MCF 10A (cell line): ENCODE measurements at places on chromosomes 5 and 9. TPM values are rescaled to one million over a fixed set of nuclear protein-coding genes. Genes with fewer than 3 reads are reported as not detected.

GRCh38 chr9:106911951-106912350, 49.0 kb downstream of the ZNF462 start:
- peaks cover 20% of the 10 kb centered on the region for H3K4me1 ChIP-seq
- no peaks in the 10 kb centered on the region for H3K27me3 ChIP-seq
- no peak overlapping the region for H3K4me3 ChIP-seq

- DNase-seq = no peak
- H3K4me3 ChIP-seq = no peak overlapping the region
- H3K27ac ChIP-seq = no peak overlapping the region
- no peaks in the 10 kb centered on the region for H3K36me3 ChIP-seq
- no peaks in the 10 kb centered on the region for H3K27me3 ChIP-seq
Observed at GRCh38 chr5:45383985-45384384, 312.2 kb downstream of the HCN1 start.

- no peaks in the 10 kb centered on the region for H3K36me3 ChIP-seq
- DNase-seq = peak; percentile 14
- no peak overlapping the region for H3K27ac ChIP-seq
- peaks cover 32% of the 10 kb centered on the region for H3K27me3 ChIP-seq
- no peaks in the 10 kb centered on the region for H3K4me1 ChIP-seq
- no peak overlapping the region for H3K4me3 ChIP-seq
Observed at GRCh38 chr5:6419340-6419852, 29.3 kb upstream of the UBE2QL1 start.

GRCh38 chr5:154543380-154543779, 65.4 kb upstream of the HAND1 start:
- peaks cover 73% of the 10 kb centered on the region for H3K27me3 ChIP-seq
- no peaks in the 10 kb centered on the region for H3K36me3 ChIP-seq
- peak; percentile 58 for DNase-seq
- H3K4me1 ChIP-seq = peaks cover 15% of the 10 kb centered on the region
- no peak overlapping the region for H3K4me3 ChIP-seq

DNA sequence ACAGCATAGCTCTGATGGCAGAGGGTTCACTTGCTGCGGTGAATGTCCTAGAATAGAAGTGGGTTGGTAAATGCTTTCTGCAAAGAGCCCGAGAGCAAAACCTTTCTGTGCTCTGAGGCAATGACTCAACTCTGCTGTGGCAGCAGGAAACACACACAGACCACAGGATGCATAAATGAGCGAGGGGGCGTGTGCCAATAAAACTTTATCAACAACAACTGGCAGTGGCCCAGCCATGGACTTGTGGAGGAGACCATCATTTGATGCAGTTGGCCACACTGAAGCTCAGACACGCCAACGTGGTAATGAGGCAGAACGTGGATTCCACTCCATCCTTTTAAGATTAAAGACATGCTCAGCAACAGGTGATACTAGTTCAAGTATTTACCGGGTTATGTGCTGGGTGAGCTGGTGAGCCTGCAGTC, 6.8 kb downstream of the MRPL36 start:
- H3K4me1 ChIP-seq = peaks cover 6% of the 10 kb centered on the region
- H3K27me3 ChIP-seq = no peaks in the 10 kb centered on the region
- DNase-seq = peak; percentile 69
- H3K27ac ChIP-seq = no peak overlapping the region
- peaks cover 8% of the 10 kb centered on the region for H3K36me3 ChIP-seq

DNA sequence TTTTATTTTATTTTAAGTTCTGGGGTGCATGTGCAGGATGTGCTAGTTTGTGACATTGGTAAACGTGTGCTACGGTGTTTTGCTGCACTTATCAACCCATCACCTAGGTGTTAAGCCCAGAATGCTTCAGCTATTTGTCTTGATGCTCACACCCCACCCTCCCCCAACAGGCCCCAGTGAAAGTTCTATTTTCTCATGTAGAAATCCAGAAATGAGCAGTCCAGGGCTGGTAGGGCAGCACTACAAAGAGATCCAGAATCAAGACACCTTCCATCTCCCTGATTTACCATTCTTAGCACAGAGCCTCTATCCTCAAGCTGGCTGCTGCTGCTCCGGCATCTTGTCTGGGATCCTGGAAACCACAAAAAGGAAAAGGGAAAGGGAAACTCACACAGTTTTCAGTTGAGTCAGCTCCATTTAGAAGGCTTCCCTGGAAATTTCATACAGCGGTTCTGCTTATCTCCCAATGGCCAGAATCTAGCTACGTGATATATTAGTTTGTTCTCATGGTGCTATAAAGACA, 85.4 kb upstream of the SMARCA2 start:
- no peak overlapping the region for H3K4me3 ChIP-seq
- H3K27ac ChIP-seq = no peak overlapping the region
- no peak for DNase-seq
- no peaks in the 10 kb centered on the region for H3K36me3 ChIP-seq
- H3K27me3 ChIP-seq = peaks cover 44% of the 10 kb centered on the region

- H3K36me3 ChIP-seq = peaks cover 18% of the 10 kb centered on the region
- DNase-seq = peak; percentile 84
- H3K27me3 ChIP-seq = no peaks in the 10 kb centered on the region
- peak overlapping the region; percentile 88 for H3K27ac ChIP-seq
Observed at GRCh38 chr5:134525683-134526482, 413 bp downstream of the JADE2 start.

- no peaks in the 10 kb centered on the region for H3K4me1 ChIP-seq
- peak; percentile 46 for DNase-seq
- H3K27ac ChIP-seq = no peak overlapping the region
- H3K36me3 ChIP-seq = no peaks in the 10 kb centered on the region
Observed at GRCh38 chr9:3848445-3849114, 322.8 kb upstream of the RFX3 start.

DNA sequence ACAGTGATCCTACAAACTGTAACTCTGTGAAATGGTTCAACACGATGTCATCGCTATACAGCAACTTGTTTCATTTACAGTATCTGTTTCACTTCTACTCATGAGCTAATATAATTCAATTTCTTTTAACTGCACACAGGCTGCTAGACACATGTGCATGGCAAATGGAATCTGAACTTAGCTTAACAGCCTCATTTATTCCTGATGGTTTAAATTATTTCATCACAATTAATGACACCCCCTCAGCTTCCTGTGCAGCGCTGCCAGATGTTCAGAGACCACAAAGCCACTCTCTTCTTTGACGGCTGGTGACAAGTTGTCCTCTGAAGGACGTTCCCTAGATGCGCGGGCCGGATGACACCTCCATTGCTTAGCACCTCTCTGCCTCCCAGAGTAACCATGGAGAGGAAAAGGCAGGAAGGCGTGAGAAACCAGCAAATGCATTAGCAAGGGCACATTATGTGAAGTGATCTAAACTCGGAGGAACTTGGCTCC, 191.1 kb downstream of the BNC2 start:
- no peaks in the 10 kb centered on the region for H3K4me1 ChIP-seq
- no peak for DNase-seq
- H3K4me3 ChIP-seq = no peak overlapping the region
- H3K27ac ChIP-seq = no peak overlapping the region
- no peaks in the 10 kb centered on the region for H3K36me3 ChIP-seq

DNA sequence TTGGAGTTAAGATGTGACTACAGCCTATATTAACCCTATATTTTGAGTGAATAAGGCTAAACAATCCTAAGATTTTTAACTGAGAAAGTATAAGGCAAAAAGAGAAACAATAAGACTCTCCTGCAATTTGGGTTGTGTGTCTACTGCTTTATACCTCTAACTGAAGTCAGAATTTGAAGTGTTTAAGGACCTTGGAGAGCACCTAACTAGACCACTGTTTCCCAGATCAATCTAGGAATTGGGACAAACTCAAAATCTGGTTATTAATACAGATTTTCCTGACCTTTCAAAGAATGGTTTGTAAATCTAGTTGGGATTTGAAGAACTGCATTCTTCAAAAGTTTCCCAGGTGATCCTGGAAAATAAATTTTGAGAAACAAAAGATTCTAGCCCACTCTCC, 42.1 kb downstream of the GABRA1 start:
- H3K4me3 ChIP-seq = no peak overlapping the region
- H3K27ac ChIP-seq = no peak overlapping the region
- H3K36me3 ChIP-seq = no peaks in the 10 kb centered on the region
- no peaks in the 10 kb centered on the region for H3K4me1 ChIP-seq
- H3K27me3 ChIP-seq = peaks cover 9% of the 10 kb centered on the region

DNA sequence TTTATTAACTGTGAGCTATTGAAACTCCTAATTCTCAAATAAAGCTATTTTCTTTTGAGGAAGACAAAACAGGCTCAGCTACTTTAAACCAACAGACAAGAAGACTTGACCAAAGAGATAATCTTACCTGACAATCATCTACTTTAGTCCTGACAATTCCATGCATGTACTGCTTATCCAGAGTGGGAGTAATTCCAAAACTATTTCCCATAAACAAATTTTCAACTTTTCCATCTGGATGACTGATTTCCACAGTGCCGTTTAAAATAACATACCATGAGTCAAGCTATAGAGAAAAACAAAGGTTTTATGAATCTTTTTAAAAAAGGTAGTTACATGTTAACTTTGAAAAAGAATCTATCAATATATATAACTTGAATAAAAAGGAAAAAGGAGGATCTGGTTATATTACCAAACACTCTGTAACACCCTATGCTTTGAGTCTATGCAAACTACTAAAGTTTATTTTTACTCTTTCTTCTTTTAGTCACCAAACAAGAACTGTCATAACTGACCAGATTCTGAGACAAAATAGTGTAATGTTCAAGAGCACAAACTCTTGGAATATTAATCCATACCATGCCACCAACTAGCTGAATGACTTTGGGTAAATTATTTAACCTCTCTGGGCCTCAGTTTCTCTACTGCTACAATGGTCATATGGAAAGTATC, 129.7 kb downstream of the RAPGEF6 start:
- H3K36me3 ChIP-seq = peaks cover 56% of the 10 kb centered on the region
- DNase-seq = no peak
- no peak overlapping the region for H3K27ac ChIP-seq
- H3K27me3 ChIP-seq = no peaks in the 10 kb centered on the region
- no peaks in the 10 kb centered on the region for H3K4me1 ChIP-seq
- H3K4me3 ChIP-seq = no peak overlapping the region

DNA sequence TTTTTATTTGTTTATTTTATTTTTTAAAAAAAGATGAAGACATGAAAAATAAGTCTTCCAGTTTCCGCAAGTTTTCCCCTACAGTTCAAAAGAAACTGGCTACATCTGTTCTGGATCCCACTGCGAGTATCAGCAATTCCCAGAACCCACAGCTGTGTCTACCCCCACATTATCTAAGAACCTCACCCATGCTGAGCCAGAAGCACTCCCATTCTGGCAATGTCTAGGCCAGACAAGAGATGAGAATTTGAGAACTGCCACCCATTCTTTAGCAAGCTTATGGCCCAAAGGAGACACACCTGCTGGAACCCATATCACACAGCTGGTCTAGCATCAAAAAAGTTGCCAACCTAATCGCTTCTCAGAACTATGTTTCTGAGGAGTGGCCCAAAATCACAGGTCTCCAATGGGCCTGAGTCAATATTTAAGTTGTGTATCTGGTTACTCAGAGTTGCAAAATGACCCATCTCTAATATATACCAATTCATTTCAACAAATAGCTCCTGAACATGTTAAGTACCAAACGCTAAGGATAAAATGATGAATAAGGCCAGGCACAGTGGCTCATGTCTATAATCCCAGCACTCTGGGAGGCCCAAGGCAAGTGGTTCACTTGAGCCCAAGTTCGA, 27.1 kb downstream of the MTMR12 start:
- H3K36me3 ChIP-seq = peaks cover 13% of the 10 kb centered on the region
- peaks cover 5% of the 10 kb centered on the region for H3K4me1 ChIP-seq

DNA sequence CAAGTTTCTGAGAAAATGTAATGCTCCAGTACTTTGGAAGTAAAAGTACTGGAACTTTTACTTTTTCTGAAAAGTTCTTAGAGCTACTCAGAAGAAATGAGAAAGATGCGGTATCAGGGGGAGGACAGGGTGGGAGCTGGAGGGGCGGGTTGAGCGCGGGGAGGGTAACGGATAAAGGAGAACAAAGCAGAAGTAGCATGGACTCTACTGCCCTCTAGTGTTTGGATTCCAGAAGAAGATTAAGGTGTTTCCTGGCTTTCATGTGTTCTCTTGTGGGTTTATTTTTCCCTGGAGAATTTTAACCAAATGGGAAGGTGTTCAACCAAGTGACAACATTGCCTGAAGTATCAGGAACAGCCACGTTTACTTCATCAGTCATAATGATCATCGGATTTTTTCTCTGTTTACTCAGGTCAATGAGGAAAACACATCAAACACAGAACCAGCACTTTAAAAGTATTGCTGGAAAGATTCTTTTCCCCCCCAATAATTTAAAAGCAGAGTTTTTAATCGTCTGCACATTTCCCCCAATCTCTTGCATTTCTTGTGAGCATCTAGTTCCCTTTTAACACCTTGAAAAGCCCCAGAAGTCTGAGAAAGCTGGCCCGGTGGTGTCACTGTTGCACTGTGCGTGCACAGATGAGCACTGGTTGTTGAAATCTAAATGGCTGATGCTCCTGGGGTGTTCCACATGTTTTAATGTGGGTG, 190.6 kb downstream of the MPDZ start:
- H3K4me1 ChIP-seq = peaks cover 14% of the 10 kb centered on the region
- no peaks in the 10 kb centered on the region for H3K27me3 ChIP-seq
- no peaks in the 10 kb centered on the region for H3K36me3 ChIP-seq

GRCh38 chr9:35526087-35526801, 36.3 kb downstream of the RUSC2 start:
- no peak overlapping the region for H3K4me3 ChIP-seq
- H3K27ac ChIP-seq = peak overlapping the region; percentile 33
- no peaks in the 10 kb centered on the region for H3K27me3 ChIP-seq
- DNase-seq = peak; percentile 41
- no peaks in the 10 kb centered on the region for H3K36me3 ChIP-seq

DNA sequence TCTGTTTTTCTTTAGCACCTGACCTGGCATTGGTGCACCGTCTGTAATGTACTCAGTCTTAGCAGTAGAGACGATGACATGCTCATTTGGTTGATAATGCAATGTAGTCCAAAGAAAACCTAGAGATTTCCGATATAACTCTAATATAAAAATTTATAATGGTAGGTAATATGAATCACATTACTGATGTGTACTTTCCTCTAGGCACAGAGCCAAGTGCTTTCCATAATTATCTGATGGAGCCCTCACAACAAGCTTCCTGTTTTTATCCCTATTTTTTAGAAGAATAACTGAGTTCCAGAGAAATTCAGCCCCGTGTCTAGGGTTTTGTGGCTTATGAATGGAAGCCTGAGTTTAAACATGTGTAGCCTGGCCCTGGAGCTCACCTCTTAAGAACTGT, 53.7 kb downstream of the KDM4C start:
- H3K4me1 ChIP-seq = no peaks in the 10 kb centered on the region
- H3K4me3 ChIP-seq = no peak overlapping the region
- no peaks in the 10 kb centered on the region for H3K27me3 ChIP-seq

- H3K4me1 ChIP-seq = no peaks in the 10 kb centered on the region
- peak; percentile 23 for DNase-seq
- no peaks in the 10 kb centered on the region for H3K27me3 ChIP-seq
- no peaks in the 10 kb centered on the region for H3K36me3 ChIP-seq
- no peak overlapping the region for H3K27ac ChIP-seq
Observed at GRCh38 chr5:153809166-153809565, 229.5 kb downstream of the FAM114A2 start.

The MARVELD2 gene
- 19.4 and 21.8 TPM in 2 replicates for total RNA-seq

The COL23A1 gene
- 0.10 TPM in 1 of 2 replicates, not detected in the other for total RNA-seq

The ECM2 gene
- 10.2 and 13.5 TPM in 2 replicates for total RNA-seq

The CORO2A gene
- total RNA-seq = 3.4 and 3.9 TPM in 2 replicates
